ENCODE measurements at places on chromosomes 3 and 15.

GRCh38 chr15:101182215-101182614 lies 69.6 kb downstream of the CHSY1 start:
- no peak for DNase-seq

- DNase-seq, result no peak
Measured at GRCh38 chr3:110856916-110857315, 214.7 kb upstream of the NECTIN3 start.

- DNase-seq, result no peak
Measured at GRCh38 chr15:90435652-90436337, 47.8 kb downstream of the IQGAP1 start.

DNA sequence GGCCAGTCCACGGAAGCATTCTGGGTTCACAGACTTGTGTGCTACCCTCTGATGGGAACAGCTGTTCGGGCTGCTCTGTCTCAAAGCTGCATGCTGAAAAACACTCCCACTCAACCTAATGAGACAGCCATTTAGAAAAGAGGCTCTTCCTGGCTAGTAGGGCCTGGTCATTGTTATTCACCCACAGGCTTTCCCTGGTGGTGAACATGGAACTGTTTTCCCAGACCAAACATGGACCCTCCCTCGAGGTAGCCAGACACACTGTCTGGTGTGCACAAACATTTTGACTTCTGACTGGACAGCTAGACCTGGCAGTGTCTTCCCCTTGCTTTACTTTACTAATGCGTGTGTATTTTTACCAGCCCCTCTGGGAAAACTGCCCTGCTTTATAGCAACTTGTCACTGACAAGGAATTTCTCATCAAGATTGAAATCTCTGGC lies 39.0 kb downstream of the MECOM start:
- DNase-seq, result no peak

DNA sequence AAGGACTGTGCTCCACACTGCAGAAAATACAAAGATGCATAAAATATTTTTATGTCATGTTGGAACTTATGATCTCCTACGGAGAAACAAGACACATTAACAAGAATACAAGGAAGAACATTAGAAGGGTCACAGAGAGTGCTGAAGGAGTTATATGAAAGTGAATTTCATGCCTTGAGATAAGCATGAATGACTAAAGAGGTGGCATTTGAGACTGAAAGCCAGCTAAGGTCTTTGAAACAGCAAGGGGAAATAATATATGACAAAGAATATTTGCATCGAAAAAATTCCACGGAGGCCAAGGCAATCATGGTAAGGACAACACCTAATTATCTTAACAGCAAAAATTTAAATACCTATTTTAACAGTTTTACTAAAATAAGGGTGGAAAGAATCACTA lies 12.5 kb downstream of the GSK3B start:
- no peak for DNase-seq

- no peak for DNase-seq
Measured at GRCh38 chr3:48885753-48886152, 12.9 kb downstream of the SLC25A20 start.
